ENCODE measurements at places on chromosomes 5 and 9. TPM values are rescaled to one million over a fixed set of nuclear protein-coding genes. Genes with fewer than 3 reads are reported as not detected.

DNA sequence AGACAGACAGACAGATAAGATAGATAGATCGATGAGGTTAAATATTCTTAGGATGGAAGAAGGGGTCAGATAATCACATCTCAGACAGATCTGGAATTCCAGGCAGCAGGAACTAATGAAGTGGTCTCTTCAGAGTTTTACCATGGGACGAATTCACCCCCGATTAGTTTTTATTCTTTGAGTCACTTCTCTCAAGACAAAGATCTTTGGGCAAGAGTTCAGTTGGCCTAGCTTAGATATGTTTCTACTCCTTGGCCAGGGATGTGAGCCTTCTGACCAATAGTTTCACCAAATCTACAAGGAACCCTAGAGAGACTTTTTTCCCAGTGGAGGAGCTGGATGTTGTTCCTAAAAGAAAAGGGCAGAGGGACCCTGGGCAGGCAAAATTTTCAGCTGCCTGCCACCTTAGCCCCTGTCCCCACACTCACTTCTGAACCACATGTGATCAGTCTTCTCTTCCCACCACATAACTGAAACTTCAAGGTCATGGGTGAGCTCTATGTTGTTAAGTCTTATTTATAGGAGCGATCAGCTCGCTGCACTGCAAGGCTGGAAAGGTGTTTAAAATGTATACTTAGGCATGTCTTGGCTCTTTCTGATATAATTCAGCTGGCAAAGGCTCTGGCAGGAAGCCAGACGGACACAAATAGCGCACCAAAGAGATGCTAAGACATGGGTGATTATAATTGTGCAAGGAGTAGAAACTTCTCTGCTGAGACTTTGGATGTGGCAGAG, 132.9 kb downstream of the PALM2AKAP2 start:
- DNase-seq = no peak

DNA sequence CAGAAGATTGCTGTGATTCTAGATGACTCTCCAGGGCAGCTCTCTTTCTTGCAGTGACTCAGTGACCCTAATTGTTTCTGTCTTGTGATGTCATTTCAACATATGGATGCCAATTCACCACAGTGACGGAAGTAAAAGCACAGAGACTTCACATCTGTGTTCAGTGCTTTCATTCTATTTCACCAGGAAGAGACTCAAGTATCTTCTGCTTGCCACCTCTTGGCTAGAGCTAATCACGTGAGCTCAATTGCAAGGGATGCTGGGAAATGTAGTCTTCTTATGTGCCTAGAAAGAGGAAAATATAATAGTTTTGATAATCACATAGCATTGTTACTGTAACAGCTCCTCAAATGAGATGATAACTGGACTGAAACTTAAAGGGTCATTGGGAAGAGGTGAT, 453.3 kb upstream of the KLF4 start:
- DNase-seq = no peak

- no peak for DNase-seq
Observed at GRCh38 chr9:117516676-117517632, 102.1 kb upstream of the ASTN2 start.

The NUDT12 gene
- 6.3 TPM for total RNA-seq

The KCNT1 gene
- total RNA-seq = not detected

Data from HepG2 (cell line).